Stimulated activated CD8-positive, alpha-beta memory T cell treated with anti-CD3 and anti-CD28 coated beads, Interleukin-7, amount 100 ng/mL, for 48 hours (primary cell): ENCODE measurements at places on chromosomes 16 and 17.

DNA sequence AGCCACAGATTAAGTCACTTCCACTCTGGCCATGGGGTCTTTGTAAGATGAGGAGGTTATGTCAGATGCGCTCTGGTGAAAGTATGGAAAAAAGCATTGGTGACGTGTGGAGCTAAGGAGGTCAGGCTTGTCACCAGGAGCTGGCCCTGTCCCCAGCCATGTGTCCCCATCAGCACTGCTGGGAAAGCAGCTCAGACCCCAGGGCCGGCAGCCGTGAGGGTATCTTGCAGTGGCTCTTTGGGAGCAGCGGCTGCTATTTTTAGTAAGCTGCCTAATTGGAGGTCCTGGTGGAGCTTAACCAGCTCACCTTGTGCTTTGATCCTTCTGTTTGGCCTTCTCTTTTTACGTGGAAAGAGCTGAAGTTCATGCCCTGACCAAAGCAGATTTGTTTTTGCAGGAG, 60.9 kb downstream of the MPRIP start:
- DNase-seq: no peak

DNA sequence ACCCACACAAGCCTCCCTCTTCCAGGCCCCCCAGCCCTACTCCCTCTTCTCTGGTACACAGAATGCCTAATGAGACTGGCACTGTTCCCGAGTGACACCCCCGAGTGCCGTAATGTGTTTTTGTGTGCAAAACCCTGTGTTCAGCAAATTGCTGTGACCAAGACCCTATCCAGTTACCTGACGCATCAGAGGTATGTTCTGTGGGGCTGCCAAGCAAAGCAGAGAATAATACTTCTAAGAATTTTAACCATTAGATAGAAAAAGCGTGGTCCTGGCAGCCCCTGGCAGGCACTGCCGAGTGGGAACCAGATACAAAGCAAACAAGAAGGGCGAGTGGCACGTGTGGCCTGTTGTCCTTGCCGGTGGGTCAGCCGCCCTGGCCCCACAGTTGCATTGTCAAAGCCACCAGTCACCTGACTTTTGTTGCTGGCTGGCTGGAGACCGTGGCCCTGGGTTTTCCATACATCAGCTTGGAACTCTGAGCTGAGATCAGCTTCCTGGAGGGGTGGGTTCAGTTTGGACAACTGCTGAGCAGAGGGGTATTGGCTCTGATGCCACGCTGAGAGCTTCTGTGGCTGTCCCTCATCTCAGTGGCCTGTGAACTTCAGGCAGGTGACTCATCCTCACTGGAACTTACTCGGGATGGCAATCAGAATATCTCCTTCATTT, 69.1 kb upstream of the BRD7 start:
- DNase-seq: no peak

DNA sequence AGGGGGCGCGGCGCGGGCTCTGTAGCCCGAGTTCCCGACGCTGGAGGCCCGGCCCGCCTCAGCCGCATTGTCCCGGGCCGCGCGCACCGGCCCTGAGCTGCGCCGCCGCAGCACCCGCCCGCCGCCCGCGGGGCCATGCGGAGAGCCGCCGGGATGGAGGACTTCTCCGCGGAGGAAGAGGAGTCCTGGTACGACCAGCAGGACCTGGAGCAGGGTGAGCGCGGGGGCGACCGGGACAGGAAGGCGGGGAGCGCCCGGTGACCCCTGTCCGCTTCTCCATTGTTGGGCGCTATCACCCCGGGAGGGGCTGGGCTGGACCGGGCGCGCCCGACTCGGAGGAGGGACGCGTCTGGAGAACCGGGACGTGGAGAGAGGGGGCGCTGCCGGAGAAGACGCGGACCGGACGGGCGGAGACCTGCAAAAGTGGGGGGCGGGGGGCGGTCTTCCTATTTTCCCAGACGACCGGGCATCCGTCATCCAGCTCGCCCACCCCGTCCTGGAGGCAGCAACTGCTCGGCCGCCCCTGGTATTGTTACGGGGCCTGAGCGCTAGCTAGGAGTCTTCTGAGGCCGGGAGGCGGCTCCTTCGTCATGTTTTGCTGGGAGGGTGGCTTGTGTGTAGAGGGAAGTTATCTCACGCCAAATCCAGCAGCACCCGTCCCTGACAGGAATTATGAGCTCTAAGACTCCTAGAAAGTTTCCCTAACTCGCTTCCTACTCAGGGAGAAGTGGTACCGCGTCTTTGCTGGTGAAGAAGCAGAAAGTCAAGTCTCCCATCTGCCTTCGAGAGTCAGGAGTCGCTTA, 678 bp downstream of the CDR2L start:
- no peak for DNase-seq

DNA sequence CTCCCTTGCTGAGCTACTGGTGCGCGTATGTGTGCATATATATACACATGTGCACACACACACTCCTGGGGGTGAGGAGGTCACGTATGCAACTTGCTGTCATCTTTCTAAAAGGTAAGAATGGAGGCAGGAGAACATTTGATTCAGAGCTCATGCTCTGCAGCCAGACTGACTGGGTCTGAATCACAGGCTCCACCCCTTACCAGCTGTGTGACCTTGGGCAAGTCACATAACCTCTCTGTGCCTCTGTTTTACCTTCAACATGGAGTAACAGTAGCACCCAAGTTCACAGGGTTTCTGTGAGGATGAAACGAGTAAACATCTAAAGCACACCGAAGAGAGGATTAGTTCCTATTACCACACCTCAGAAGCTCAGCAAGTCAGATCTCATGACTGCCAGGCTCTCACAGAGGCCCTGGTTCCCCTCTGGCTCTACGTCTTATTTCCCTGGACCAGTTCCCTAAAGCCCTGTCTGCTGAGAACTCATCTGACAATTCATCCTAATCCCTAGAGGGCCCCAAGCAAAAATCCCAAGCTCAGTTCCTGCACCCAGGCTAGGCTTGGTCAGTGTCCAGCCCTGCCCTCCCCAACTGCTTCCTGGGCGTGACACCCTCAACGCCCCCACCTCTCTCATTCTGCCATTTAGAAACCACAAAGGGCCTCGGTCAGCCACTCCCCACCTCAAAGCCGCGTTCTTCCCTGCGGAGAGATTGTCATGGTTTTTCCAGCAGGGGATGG, 28.7 kb downstream of the ABR start:
- DNase-seq: no peak
